ENCODE measurements at places on chromosomes 3 and 15.

DNA sequence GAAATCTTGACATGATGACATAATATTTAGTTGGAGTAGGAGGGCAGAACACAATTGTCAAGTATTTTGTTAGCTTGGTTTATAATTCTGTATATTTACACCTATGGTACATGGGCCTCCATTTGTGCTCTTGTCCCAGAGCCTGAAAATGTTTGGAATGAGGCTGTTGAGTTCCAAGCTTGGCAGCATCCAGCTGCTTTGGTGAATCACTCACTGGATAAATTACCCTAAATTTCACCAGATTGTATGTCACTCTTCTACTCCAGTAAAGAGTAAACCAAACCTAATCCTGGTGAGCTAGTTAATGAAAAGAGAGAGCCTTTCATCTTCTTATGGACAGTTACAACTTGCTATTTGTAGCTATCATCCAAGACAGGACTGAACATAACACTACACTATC lies 928.7 kb downstream of the DIPK2A start:
- no peak for DNase-seq

- DNase-seq, result no peak
These were observed 77.1 kb upstream of the UBE2E1 start for GRCh38 chr3:23728601-23729117.

DNA sequence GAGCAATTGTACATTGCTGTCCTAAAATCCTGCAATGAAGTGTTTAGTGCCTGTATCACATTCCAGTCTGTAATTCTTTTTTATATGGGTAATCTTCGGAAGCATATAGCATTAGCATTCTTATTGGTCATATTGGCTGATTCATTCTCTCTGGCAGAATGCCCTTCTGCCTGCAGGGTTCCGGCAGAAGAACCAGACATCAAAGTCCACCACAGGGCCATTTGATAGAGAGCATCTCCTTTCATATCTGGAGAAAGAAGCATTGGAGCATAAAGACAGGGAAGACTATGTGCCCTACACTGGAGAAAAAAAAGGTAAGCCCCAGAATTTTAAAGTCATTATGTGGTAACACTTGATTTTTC lies 39.6 kb downstream of the TMOD3 start:
- peak; percentile 70 for DNase-seq

DNA sequence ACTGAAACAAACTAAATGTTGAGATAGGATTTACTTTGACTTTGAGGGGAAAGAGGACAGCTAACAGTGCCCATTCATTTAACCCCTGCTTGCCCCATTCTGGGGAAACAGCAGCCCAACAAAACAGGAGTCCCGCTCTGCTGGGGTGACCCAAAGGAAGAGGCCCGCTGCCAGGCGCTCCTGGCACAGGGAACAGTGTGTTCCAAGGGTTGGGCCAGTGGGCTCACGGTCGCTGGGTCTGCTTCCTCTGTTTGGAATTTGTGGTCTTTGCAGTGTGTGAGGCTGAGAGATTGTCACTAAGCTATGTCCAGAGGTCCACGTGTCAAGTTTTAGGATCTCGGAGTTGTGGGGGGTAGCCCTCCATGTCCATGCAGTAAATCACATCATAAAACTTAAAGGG lies 250.4 kb upstream of the C2CD4B start:
- DNase-seq, result no peak

GRCh38 chr3:192515664-192516045 lies 211.7 kb downstream of the FGF12 start:
- DNase-seq, result no peak

GRCh38 chr15:55899537-55899936 lies 93.9 kb downstream of the NEDD4 start:
- DNase-seq, result no peak

GRCh38 chr15:76204109-76204845 lies 107.0 kb downstream of the ETFA start:
- DNase-seq, result no peak

DNA sequence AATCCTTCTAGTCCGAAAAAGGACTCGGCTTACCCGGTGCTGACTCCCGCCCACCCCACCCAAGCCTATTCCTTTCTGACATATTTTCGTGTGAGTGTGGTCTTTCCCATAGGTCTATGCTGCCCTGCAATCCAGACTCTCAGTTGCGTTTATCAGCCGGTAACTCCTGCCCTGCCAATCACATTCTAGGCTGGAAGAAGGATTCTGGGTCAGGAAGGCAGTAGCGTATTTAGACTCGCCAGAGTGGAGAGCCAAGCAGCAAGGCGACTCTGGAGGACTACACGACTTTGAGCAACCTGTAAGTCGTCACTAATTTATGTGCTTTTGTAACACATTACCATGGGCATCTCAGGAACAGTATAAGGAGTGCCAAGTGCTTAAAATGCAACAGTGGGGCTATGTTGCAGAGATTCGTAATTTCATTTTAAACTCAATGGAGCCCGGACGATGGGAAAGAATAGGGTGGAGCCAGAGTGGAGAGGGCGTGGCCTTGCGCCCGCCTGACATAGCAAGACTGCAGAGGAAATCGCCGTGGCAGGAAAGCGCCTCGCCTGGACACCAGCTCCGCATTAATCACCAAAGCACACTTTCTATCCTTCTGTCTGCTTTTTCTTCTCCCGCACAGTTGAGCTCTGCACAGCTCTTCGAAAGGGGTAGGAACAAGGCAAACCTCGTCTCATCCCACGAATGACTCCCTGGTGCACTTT lies 1044.2 kb downstream of the AGBL1 start:
- no peak for DNase-seq

DNA sequence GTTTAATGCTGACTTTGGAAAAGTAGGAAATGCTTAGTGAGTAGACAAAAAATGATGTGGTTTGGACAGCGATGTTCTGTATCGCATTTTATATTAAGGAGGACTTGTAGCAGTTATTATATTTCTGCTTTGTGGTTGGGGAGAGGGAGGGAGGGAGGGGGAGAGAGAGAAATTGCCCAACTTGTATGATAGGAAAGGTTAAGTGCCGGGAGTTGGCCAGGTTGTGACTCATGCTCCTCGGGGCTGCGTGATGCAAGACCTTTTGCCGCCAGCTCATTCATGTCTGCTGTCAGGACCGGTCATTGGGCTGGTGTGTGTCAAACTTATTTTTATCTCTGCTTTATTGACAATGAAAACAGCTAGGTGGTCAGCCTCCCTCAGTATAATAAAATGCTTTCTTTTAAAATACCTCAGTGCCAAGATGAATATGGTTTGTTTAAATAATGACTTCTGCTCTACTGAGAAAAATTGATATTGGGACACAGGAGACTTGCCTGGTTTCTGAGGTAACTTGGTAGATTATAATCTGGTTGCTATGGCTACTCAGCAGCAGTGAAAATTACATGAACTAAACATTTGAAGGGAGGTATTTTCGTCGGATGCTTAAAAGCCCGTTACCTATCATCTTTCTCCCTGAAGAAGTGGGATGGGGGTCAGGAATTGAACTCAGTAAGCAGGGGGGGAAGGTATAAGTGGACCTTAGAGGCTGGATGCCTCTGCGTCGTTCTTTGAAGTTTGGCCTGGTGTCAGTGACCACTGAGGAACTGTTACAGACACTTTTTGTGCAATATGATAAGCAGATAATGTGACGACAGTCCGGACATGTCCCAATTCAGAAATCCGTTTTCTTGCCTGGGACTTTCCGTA lies 90.7 kb downstream of the FNDC3B start:
- peak; percentile 96 for DNase-seq

DNA sequence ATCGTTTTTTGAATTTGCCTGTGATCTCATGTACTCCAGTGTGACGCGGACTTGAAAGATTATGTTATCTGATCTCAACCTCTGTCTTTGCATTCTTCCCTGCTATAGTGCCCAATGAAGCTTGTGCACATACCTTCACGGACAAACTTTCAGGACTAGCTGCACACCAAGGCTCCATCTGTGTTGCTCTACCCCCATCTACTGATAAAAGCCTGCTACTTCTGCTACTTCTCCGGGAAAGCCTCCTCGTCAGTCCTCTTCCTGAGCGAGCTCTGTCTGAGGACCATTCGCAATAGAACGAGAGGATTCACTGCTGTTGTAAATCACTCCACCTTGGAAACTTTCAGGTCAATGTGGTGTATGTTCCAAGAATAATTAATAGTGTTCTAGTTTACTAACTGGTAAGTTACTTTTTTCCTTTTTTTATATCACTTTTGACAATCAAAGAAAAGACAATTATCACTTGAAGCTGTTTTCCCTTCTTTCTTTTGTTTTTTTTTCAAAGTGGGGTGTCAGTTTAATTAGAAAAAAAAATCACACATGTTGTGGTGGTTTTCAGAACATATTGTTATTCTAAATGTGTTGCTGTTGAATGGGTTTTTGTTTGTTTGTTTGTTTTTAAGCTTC lies 217.6 kb downstream of the ARRDC4 start:
- DNase-seq, result peak; percentile 6

DNA sequence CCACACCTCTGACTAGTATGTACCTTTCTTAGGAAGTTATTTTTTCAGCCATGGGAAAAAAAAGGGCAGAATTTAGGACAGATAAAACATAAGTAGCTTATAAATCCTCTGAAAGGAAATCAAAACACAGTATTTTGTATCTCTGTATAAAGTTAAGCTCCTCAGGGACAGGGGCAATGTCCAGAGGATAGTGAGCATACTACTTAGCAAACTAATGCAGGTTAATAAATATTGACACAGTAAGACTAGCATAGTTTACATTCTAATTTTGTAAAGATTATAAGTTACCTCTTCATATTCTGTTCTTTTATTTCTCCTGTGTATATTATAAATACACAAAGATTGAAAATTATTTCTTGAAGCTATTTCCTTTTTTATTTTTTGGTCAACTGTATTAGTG lies 2.1 kb downstream of the UBE3A start:
- no peak for DNase-seq

GRCh38 chr3:23152989-23153388 lies 50.1 kb upstream of the UBE2E2 start:
- no peak for DNase-seq

DNA sequence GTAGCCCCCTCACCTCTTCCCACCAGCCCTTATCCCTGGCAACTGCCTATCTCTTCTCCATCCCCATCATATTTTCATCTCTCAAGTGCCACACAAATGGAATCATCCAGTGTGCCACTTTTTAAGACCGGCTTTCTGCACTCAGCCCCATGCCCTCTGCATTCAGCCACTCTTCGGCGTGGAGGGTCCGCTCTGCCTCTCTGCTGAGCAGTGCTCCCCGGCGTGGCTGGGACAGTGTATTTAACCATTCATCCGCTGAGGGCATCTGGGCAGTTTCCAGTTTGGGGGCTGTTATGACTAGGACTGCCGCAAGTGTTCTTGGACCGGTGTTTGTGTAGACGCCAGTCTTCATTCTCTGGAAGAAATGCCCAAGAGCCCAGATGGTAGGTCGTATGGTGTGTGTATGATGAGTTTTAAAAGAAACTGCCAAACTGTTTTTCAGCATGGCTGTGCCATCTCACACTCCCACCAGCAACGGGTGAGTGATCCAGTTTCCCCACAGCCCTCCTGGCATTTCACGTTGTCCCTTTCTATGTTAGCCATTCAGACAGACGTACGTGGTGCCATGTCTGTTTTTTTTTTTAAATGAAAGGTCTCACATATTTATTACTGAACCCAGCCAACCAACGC lies 20.9 kb downstream of the IQSEC1 start:
- no peak for DNase-seq

- DNase-seq, result no peak
These were observed 80.2 kb downstream of the LPP start for GRCh38 chr3:188234132-188234531.

- no peak for DNase-seq
These were observed 510.8 kb upstream of the SEMA6D start for GRCh38 chr15:47206358-47206978.

GRCh38 chr3:43871627-43872245 lies 181.0 kb downstream of the ABHD5 start:
- no peak for DNase-seq

DNA sequence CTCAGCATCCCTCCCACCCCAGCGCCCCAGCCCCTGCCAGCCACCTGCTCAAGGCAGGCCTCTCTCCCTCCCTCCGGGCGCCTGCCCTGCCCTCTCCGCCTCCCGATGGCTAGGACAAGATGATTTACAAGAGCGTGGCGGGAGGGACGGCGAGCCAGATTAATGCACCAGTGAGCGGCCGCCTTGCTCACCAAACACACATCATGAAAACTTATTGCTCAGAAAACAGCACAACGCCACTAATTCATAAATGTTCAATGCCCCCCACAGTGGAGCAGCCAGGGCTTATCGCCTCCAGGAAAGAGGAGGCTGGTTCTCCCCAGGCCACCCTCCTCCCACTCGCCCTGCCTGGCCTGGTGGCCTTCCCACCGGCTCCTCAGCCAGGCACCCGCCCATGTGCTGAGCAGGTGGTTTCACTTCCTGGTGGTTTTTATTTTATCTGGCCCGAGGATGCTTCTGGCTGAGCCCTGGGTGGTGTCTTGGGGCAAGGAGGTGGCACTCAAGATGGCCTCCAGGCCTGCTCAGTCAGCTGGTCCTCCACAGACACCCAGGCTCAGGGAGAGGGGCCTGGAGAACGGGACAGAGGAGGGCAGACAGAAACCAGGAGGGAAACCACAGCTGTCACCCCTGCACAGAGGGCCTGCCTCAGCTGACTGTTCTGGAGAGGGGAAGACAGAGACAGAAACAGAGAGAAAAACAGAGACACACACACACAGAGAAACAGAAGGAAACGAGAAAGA lies 284.9 kb downstream of the UACA start:
- DNase-seq, result no peak

DNA sequence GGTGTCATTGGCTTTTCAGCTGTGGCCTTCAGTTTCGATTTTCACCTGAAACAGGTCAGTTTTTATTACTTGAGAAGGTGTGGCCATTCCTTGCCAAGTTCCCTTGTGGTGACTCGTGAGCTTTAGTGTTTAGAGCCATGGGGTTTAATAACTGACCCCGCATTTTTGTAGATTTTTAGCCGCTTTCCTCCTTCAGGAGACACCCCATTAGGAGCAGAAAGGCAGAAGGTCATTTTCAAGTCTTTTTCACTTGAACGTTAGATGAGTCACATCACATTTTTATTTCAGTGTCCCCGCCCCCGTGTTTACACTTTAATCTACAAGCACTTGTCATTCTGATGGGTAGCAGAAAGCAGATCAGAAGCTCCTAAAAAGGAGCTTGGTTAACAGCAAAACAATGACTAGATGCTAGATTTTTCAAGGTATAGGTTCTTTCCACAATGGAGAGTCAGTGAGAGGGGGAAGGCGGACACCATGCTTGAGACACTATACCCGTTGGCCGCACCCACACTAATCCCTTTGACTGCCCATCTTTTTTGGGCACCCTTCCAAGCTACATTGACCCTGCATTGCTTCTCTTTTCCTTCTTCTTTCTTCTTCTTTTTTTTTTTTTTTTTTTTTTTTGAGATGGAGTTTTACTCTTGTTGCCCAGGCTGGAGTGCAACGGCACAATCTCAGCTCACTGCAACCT lies 132.7 kb downstream of the GHSR start:
- peak; percentile 53 for DNase-seq

- no peak for DNase-seq
These were observed 87.0 kb upstream of the BOC start for GRCh38 chr3:113124256-113124830.

GRCh38 chr3:81363816-81364215 lies 397.6 kb downstream of the GBE1 start:
- no peak for DNase-seq

Measured in AG04450 (cell line).